Fibroblast of lung (primary cell): ENCODE measurements at places on chromosomes 7 and 10. TPM values are rescaled to one million over a fixed set of nuclear protein-coding genes. Genes with fewer than 3 reads are reported as not detected.

DNA sequence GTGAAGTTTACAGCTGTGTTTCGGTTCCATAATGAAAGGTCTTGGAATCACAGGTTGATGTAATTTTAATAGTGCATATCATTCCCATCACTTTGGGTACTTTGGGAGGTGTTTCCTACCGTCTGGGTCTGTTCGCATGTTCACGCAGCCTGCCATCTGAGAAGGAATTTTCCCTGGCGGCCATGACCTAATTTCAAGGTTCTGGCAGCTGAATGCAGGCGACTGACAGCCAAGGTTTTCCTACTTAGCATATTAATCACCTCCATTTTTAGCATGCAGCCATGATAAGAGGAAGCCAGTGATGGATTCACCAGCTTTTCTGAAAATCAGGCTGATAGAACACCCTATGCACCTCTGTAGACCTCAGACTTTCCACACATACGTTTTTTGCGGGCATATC, 319.1 kb upstream of the TMEM229A start:
- H3K27ac ChIP-seq: no peak overlapping the region
- no peak for DNase-seq
- no peaks in the 10 kb centered on the region for H3K4me1 ChIP-seq
- H3K4me3 ChIP-seq: no peak overlapping the region
- H3K27me3 ChIP-seq: no peaks in the 10 kb centered on the region
- no peaks in the 10 kb centered on the region for H3K36me3 ChIP-seq

DNA sequence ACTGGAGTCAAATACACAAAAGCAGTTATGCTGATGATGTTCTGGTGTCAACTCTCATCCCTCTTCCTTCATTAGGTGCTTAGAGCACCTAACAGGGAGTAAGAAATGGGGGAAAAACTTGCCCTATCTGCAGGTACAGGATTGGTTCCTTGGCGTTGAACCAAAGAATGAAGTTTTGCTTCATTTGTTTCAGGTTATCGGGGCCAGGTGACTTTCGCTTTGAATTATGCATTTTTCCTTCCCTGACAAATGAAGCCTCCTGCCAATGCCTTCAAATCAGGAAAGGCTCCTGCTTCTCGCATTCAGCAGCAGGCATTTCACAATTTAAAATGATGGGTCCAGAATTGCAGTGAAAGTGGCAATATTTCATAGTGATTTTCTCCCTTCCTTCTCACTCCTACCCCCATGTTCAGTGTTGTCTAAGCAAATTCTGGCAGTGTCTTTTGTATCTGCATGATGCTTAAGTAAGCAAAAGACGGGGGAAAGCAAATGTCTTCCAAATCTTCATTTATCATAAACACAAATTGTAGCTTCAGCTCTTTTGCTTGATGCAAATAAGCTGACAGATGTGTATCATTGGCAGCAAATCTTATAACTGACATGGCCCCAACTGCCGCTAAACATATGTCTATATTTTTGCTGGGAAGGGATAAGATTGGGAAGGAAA, 29.4 kb downstream of the DNAJB9 start:
- no peak overlapping the region for H3K27ac ChIP-seq
- H3K4me3 ChIP-seq: no peak overlapping the region
- no peaks in the 10 kb centered on the region for H3K27me3 ChIP-seq
- H3K36me3 ChIP-seq: no peaks in the 10 kb centered on the region
- no peak for DNase-seq
- no peaks in the 10 kb centered on the region for H3K4me1 ChIP-seq

The FAM149B1 gene
- 22.8 and 38.9 TPM in 2 replicates for polyA plus RNA-seq

The FUOM gene
- polyA plus RNA-seq: 14.2 and 16.0 TPM in 2 replicates

DNA sequence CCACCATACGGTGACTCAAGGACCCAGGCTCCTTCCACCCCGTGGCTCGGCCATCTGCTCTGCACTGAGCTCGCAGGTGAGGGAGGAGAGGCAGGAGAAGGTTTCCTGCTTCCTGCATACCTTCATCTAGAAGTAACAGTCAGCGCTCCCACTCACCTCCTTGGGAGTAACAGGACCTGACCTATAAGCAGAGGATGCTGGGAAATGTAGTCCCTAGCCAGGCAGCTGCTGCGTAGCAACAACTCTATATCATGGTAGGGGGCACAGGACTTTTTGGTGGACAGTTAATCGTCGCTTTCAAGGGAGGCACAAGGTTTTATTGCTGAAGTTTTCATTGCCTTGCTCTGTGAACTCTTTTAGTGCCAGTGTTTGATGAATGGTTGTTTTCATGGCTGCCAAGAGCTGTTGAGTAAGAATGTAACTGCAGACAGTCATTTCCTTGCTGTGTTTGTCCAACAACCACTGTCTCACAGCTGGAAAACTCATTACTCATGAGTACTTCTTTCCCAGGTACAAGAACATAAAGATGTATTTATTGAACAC, 10.2 kb upstream of the ZFYVE27 start:
- H3K27ac ChIP-seq: no peak overlapping the region
- H3K27me3 ChIP-seq: no peaks in the 10 kb centered on the region
- H3K4me1 ChIP-seq: peaks cover 5% of the 10 kb centered on the region
